ENCODE measurements at places on chromosomes 16 and 17. TPM values are rescaled to one million over a fixed set of nuclear protein-coding genes. Genes with fewer than 3 reads are reported as not detected.

Gene TRPV2
- 2.6 TPM for polyA plus RNA-seq

Gene STXBP4
- polyA plus RNA-seq, result 14.5 TPM

Gene SYT17
- polyA plus RNA-seq, result 9.4 TPM

Gene ZNF232
- polyA plus RNA-seq, result 23.8 TPM

Gene SLC25A39
- 113 TPM for polyA plus RNA-seq

Gene DLG4
- polyA plus RNA-seq, result 47.7 TPM

Gene PYDC1
- not detected for polyA plus RNA-seq

Gene RNF112
- polyA plus RNA-seq, result 0.70 TPM
